ENCODE measurements at places on chromosomes 16 and 17. TPM values are rescaled to one million over a fixed set of nuclear protein-coding genes. Genes with fewer than 3 reads are reported as not detected.

GRCh38 chr16:70494202-70494770, 29.1 kb downstream of the COG4 start:
- DNase-seq = no peak

Gene KRT25
- total RNA-seq = not detected

GRCh38 chr16:86378128-86378527, 132.2 kb upstream of the FOXF1 start:
- DNase-seq = no peak

Gene MPP2
- 5.2 TPM for total RNA-seq

- no peak for DNase-seq
Measured at GRCh38 chr17:14768923-14769322, 468.0 kb downstream of the HS3ST3B1 start.

Gene TOX3
- total RNA-seq = 6.0 TPM

DNA sequence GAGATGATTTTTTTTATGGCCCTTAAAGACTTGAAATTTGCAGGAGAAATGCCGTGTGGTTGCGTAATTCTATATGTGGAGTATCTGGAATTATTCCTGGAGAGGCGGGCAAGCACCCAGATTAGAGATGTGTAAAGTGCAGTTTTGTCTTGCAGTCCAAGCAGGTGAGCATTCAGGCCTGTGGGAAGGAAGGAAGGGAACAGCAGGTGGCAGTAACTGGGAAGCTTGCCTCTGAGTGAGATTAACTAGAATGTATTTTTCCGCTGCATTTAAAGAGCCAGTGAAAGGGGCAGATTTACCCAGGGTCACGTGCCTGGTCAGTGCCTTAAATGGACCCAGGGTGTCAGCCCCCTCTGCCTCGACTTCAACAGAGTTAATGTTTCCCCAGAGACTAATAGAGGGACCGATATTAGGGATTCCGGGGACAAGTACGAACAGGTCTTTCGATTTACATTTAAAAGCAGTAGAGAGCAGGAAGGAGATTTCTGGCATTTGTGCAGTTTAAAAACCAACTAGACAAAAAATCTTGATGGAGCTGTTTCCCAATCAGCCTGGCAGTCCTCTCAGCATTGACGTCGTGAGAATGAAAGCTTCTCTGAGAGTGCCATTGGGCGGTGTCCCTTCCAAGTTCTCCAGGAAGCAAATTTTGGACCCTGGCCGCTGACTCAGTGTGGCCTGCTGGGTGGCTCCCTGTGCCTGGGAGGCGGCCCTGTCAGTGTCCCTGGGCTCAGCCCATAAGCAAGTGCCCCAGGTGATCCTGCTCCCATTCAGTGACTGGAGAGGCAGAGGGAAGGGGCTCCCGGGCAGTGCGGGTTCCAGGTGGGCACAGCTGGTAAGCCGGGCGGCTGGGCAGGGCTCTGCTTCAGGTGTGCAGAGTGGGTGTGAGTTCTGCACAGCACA, 38.2 kb downstream of the KSR1 start:
- DNase-seq = peak; percentile 92

Gene TTC19
- 21.9 TPM for total RNA-seq

Gene KRT31
- total RNA-seq = not detected

Gene EME2
- total RNA-seq = 26.7 TPM

Gene GLG1
- total RNA-seq = 197 TPM

- no peak for DNase-seq
Measured at GRCh38 chr16:11213799-11214198, 42.2 kb downstream of the SOCS1 start.

Gene CACNG3
- not detected for total RNA-seq

- DNase-seq = peak; percentile 26
Measured at GRCh38 chr16:86087011-86087895, 188.3 kb downstream of the IRF8 start.

- DNase-seq = no peak
Measured at GRCh38 chr17:74407384-74407783, 24.5 kb upstream of the GPRC5C start.

Gene MAPT
- 0.95 TPM for total RNA-seq

DNA sequence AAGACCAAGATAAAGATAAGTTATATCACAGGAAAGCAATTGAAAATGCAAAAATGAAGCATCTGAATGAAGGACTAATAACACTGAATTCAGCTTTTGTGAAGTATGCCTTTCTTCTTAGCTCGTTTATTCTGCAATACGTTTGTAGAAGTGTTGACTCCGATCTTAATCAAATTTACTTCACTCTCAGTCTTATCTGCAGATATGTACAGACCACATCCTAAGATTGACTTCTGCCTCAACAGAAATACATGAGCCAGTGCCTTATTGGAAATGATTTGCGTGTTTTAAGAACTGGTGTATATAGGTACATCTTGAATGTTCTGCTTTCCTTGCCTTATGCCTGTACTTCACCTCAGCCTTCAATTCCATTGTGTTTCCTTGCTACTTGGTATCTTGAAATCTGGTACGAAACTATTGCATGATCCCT, 1.3 kb downstream of the ATF7IP2 start:
- no peak for DNase-seq

Gene CA7
- 0.68 TPM for total RNA-seq
